NCI-H1417 treated with DMSO at 0.1 percent for 48 hours (cell line): ENCODE measurements at places on chromosomes 6 and 20.

DNA sequence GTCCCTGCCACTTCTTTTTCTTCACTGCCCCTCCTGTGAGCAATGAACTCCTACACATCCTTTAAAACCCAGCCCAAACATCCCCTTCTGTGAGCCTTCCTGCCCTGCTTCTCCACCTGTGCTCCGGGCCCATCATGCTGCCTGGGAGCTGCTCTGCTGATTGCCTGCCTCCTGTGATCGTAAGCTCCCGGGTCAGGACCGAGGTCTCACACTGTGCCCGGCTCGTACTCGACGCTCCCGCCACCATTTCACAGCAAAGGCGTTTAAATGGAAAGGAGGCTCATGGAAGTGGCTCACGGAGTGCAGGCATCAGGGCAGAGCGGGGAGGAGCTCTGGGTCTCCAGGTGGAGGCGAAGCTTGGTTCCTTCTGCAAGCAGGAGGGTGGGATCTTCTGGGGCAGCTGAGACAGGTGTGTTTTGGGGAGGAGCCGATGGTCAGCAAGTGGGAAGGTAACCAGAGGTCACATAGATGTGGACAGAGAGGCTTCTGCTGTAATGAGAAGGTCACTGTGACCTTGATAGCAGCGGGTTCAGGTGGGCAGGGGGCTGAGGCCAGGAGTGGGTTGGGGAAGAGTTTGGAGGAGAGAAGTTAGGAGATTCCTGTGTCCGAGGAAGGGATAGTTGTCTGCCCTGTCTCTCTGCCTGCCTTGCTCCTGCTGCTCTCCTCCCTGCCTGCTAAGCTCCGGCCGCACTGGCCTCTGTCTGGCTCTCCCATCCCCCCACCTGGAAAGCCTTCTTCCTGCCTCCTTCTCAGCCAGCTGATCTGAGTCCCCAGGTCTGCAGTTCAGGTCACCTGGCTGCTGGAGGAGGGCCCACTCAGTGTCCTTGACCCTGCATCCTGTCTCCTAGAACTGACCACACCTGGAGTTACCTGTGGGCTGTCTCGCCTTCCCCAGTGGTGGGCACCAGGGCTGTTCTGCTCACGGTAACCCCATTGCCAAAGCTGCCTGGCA, 52.7 kb upstream of the FRMD1 start:
- DNase-seq: no peak

GRCh38 chr6:69129046-69129445, 494.0 kb downstream of the ADGRB3 start:
- DNase-seq: no peak

DNA sequence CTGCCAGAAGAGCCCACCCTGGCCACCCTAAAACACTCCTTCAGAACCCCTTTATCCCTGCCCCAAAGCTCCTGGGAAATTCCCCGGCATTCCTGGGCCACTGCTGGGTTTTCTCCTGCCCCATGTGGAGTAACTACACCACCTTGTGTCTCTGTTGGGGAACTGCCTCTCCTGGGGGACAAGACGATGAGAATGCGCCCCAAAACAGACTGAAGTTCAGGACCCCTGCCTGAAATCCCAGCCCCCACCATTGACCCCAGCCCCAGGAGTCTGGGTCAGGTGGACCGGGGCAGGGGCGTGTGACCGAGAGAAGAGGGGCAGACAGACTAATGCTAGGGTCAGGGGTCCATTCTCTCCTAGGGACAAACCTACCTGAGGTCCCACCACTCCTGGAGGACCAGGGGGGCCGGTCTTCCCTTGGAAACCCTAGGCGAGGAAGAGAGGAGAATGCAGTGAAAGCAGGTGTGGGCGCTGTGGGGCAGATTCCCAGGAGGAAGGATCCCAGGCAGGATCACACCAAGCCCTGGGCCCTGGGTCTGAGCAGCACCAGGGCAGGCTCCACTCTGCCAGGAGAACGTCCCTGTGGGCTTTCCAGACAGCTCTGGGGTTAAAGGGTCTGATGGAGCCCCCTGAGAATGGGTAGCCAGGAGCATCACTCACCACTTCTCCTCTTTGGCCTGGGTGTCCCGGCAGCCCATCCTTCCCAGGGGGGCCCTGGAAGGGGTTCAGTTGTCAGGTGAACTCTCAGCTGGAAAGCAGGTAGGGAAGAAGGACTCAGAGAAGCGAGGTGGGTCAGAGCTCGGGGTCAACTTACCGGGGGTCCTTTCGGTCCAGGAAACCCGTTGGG, 19.4 kb downstream of the COL11A2 start:
- DNase-seq: no peak

- DNase-seq: no peak
These were observed 63.0 kb downstream of the ITCH start for GRCh38 chr20:34426026-34426425.

GRCh38 chr6:12973386-12973785, 256.8 kb downstream of the PHACTR1 start:
- DNase-seq: no peak

GRCh38 chr20:35506179-35506578, 23.3 kb downstream of the C20orf173 start:
- no peak for DNase-seq

DNA sequence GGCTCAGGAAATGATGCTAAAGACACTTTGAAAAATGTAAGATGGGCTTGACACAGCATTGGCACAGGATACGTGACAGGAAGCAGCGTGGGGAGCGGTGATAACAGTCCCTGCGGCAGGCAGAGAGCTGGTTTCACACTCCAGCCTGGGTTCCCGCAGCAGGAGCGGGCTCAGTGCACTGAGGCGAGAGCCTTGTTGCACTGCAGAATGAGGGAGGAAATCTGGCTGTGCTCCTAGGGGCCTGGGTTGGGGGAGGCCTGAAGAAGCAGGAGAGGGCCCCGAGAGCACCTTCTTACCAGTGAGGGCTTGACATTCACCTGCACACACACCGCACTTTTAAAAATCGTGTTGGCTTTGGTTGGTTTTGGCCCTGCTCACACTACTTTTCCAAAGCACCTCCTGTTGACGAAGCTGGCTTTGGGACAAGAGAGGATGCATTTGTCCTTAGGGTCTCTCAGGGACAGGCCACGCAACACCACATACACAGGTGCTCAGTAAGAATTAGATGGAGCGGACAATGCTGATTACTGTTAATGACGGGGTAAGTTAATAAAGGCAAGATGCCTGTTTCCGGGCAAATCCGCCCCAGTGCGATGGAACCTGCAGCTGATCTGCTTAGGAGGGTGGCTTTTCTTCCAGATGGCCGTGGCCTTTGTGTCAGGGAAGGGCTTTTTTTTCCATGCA, 49.4 kb upstream of the ARMC2 start:
- no peak for DNase-seq

DNA sequence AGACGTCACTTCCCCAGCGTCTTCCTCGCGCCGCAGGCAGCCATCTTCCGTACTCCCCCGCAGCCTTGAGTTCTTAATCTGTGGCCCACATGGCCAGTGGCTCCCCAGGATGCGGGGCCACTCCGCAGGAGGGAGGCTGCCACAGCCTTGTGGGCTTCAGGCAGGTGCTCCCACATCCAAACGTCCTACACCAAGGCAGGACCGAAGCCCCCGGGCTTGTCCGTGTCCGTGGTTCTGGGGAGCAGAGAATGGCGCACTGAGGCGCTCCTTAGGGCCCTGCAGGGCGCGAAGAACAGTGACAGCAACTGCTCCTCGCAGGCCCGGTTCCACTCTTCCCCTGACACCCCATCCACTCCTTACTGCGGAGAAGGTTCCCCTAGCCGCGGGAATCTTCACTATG, 755.8 kb downstream of the PRIM2 start:
- no peak for DNase-seq

GRCh38 chr6:118501765-118502164, 46.3 kb upstream of the PLN start:
- no peak for DNase-seq

DNA sequence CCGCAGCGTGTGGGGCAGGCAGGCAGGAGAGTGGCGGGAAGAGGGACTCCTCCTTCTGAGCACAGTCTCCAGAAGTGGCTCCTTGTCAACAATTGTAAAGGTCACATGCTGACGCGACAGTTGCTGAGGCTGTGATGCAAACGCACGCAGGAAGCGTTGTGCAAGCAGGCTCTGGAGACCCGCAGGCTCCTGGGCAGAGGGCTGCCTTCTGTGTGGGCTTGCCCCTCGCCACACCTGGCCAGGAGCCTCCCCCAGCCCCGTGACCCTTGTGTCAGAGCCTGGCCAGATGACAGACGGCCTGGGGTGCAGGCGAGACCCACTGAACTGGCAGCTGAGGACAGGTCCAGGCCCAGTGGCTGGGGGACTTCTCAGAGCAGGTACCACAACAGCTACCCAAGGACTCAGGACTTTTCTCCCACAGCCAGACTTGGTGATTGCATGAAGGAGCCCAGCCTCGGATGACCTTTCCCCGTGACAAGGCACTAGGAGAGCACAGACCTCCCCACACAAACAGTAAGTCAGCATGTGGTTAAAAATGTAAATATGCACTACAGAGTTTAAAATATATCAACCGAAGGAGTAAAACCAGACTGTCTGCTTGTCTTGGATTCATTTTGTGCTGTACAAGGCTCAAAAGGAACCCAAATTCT, 222.1 kb upstream of the RREB1 start:
- DNase-seq: no peak

DNA sequence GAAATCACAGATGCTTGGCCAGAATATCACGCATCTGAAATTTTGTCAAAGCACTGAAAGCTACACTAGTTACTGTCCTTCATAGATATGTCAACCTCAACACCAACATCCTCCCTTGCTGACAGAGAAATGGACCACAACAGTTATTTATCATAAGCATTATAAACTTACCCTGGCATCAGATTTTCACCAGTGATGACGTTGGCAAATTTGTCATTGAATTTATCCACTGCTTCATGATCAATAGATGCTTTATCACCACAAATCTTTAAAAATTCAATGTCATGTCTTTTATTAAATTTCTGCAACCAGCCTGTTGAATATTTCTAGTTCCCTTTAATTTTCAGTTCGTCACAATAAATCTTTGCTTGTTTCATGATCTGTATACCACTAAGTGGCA, 205.7 kb downstream of the GJA1 start:
- no peak for DNase-seq

DNA sequence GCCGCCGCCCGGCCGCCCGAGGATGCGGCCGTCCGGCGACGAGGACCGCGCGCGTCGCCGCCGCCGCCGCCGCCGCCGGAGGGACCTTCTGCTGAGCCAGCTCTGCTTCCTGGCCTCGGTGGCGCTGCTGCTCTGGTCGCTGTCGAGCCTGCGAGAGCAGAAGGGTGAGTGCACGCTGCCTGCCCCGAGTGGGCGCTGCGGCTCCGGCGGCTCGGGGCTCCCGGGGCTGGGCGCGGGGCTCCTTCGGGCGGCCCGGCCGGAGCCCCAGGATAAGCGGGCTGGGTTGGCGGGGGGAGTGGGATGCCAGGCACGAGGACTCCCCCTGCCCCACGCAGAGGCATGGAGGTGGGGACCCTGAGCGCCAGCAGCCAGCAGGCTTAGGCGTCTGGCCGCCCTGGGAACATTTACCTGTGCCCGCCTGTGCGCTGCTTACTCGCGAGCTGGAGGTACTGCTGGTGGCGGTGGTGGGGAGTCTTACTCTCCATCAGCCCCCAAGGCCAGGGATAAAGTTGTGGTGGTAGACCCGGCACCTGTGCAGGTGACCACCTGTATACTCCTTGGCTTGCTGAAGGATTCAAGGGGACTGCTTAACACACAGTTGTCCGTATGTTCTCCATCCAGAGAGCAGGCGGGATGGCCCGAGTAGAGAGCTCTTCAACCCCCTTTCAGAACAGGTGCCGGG, 520 bp downstream of the SLC24A3 start:
- DNase-seq: no peak

- no peak for DNase-seq
These were observed 29.7 kb downstream of the SLC12A5 start for GRCh38 chr20:46058599-46059281.

DNA sequence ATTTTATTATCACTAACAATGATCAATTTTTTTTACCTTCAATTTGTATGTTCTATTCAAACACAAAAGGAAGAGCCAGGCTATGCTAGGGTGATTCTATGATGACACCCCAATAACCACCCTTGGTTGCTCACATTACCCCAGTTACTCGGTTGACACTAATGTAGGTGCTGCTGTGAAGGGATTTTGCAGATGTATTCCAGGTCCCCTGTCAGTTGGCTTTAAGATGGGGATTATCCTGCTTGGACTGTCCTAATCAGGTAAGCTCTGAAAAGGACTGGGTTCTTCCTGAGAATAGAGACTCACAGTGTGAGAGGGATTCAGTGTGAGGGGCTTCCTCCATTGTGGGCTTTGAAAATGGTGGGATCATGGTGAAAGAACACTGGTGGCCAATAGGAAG, 11.9 kb downstream of the HLA-A start:
- no peak for DNase-seq

DNA sequence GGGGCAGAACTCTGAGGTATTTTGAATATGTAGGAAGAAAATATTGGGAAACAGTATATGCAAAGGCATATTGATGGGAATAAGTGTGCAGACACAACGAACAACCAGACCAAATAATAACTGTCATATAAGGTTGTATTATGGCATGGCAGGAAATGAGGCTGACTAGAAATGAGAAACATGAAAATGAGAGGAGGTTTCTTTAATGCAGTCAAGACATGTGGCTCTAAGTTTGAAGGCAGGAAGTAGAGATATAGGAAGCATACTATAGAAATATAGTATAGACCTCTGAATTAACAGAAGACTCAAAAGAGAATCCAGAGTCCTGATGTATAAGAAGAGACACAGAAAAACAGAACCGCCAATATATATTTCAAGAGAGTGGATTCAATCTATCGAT, 459.7 kb upstream of the PTCHD4 start:
- no peak for DNase-seq

- DNase-seq: no peak
These were observed 312.6 kb downstream of the ALDH8A1 start for GRCh38 chr6:134637282-134637681.

DNA sequence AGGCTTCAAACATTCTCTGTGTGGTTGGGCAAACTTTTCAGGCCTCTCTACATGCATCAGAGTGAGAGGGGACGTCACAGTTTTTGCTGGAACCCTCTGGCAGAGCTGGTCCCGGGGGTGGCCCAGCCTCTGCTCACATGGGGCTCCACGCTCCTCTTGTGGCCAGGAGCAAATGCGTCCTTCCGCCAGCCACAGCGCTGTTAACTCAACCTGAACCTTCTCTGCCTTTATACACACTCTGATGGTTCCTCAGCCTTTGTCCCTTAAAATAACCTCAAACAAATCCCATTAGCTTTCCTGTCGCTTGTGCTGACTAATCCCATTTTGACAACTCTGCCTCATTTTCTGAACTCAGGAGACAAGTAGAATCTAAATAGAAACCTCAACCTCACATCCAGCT, 39.4 kb upstream of the TGM6 start:
- DNase-seq: no peak

DNA sequence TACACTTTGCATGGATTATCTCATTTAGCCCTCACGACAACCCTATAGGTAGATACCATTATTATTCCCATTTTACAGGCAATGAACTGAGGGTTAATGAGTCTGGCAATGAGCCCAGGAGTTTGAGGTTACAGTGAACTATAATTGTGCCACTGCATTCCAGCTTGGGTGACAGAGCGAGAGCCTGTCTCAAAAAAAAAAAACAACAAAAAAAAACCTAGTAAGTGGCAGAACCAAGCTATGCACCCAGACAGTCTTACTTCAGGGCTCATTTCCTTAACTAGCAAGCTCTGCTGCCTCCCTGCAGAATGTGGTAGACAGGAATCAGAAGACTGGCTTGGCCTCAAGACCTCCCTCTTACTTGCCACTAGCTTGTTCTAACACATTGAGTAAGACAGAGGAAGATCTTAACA, 71.9 kb upstream of the RREB1 start:
- no peak for DNase-seq

- no peak for DNase-seq
These were observed 59.5 kb downstream of the MANEA start for GRCh38 chr6:95636552-95637431.
